ENCODE measurements at places on chromosomes 2 and 18.

DNA sequence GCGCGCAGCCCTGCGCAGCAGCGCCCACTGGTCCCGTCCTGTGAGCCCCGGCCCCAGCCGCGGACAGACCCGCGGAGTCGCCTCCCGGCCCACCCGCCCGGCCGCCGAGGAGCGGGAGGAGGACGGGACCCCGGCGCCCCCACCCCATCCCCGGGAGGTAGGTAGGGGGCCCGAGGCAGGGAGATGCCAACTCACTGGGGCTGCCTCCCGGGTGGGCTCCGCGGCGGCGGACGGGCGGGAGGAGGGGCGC lies 160 bp downstream of the SPTBN1 start:
- peaks cover 38% of the 10 kb centered on the region for H3K27me3 ChIP-seq
- no peaks in the 10 kb centered on the region for H3K36me3 ChIP-seq
- no peak overlapping the region for H3K4me3 ChIP-seq
- H3K4me1 ChIP-seq: peaks cover 17% of the 10 kb centered on the region
- no peak for DNase-seq
- no peak overlapping the region for H3K27ac ChIP-seq

- no peak for DNase-seq
- no peaks in the 10 kb centered on the region for H3K27me3 ChIP-seq
- H3K4me1 ChIP-seq: no peaks in the 10 kb centered on the region
- H3K4me3 ChIP-seq: no peak overlapping the region
- no peak overlapping the region for H3K27ac ChIP-seq
Observed at GRCh38 chr2:28292491-28292890, 100.2 kb upstream of the FOSL2 start.

GRCh38 chr2:240879105-240879504 lies 10.5 kb downstream of the AGXT start:
- no peak overlapping the region for H3K4me3 ChIP-seq
- no peak overlapping the region for H3K27ac ChIP-seq
- no peaks in the 10 kb centered on the region for H3K4me1 ChIP-seq
- no peak for DNase-seq
- no peaks in the 10 kb centered on the region for H3K27me3 ChIP-seq
- no peaks in the 10 kb centered on the region for H3K36me3 ChIP-seq

- no peaks in the 10 kb centered on the region for H3K36me3 ChIP-seq
- peaks cover 12% of the 10 kb centered on the region for H3K27me3 ChIP-seq
- no peak for DNase-seq
- H3K4me3 ChIP-seq: no peak overlapping the region
- H3K4me1 ChIP-seq: peaks cover 14% of the 10 kb centered on the region
Observed at GRCh38 chr2:68653034-68653433, 9.7 kb downstream of the PROKR1 start.

DNA sequence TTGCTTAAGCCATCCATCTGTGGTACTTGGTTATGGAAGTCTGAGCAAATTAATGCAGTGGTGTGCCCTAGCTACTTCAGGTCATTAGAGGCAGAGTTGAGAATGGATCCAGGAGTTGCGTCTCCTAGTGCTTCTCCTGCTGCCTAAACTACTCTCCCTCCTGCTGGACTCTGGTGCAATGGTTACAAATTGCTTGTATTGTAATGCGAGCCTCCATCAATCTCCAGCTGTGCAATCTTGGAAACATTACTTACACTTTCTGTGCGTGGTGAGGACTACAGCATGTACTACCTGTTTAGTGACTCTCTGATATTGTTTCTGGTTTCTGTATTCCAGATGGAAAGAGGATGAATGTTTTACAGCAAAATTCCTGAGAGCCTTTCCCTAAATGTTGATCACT lies 119.0 kb upstream of the CYRIA start:
- DNase-seq: no peak
- no peaks in the 10 kb centered on the region for H3K36me3 ChIP-seq
- H3K4me1 ChIP-seq: no peaks in the 10 kb centered on the region
- H3K4me3 ChIP-seq: no peak overlapping the region

GRCh38 chr2:139798391-139798790 lies 1018.2 kb upstream of the NXPH2 start:
- no peaks in the 10 kb centered on the region for H3K4me1 ChIP-seq
- H3K27ac ChIP-seq: no peak overlapping the region
- no peaks in the 10 kb centered on the region for H3K36me3 ChIP-seq

GRCh38 chr2:44821500-44821899 lies 120.0 kb upstream of the SIX3 start:
- no peak overlapping the region for H3K27ac ChIP-seq
- no peaks in the 10 kb centered on the region for H3K4me1 ChIP-seq
- H3K36me3 ChIP-seq: no peaks in the 10 kb centered on the region
- no peak for DNase-seq

DNA sequence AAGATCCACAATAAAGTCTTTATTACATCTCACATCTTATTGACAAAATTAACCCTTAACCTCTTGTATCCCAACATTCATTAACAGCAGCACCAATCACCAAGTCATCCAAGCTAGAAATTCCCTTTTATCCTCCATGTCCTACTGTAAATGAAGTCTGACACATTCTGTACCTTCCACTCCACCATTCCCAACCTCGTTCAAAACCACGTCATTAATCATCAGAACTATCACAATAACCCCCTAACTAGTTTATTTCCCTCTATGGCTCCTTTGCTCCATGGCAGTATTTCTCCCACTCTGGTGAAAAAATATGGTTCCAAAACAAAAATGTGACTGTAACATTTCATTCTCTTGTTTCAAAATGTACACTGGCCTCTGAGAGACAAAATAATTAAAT lies 1626.2 kb downstream of the LRP1B start:
- no peaks in the 10 kb centered on the region for H3K27me3 ChIP-seq
- H3K4me3 ChIP-seq: no peak overlapping the region
- no peak overlapping the region for H3K27ac ChIP-seq
- no peak for DNase-seq
- H3K36me3 ChIP-seq: no peaks in the 10 kb centered on the region
- no peaks in the 10 kb centered on the region for H3K4me1 ChIP-seq

- H3K4me3 ChIP-seq: no peak overlapping the region
- H3K4me1 ChIP-seq: no peaks in the 10 kb centered on the region
- no peaks in the 10 kb centered on the region for H3K36me3 ChIP-seq
- no peak for DNase-seq
Observed at GRCh38 chr2:196341277-196341841, 170.0 kb upstream of the STK17B start.

DNA sequence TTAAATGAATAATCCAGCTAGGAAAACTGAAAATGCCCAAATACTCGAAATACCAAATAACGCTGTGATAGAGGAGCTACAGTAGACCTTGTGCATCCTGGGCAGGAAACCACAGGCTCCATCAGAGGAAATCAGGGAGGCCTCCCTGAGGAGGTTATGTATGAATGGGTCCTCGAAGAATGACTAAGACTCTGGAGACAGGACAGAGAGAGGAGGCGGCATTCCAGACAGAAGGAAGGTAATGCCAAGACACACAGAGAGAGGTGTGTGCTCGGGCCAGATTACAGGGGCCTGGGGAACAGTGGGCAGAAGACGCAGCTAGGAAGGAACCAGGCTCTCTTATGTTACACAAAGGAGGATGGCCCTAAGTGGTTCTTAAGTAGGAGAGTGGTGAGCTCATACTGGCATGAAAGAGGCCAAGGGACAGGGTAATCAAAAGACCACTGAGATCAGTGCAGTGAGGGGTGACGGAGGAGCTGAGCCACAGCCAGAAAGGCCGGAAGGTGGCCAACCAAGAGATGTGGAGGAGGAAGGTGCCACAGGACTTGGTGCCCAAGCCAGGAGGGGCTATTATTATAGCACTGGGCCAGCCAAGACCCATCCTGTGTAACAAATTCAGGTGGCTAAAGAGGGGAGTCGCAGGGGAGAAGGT lies 9.9 kb downstream of the ST3GAL5 start:
- peaks cover 16% of the 10 kb centered on the region for H3K4me1 ChIP-seq
- no peak overlapping the region for H3K27ac ChIP-seq
- no peak overlapping the region for H3K4me3 ChIP-seq
- no peak for DNase-seq

DNA sequence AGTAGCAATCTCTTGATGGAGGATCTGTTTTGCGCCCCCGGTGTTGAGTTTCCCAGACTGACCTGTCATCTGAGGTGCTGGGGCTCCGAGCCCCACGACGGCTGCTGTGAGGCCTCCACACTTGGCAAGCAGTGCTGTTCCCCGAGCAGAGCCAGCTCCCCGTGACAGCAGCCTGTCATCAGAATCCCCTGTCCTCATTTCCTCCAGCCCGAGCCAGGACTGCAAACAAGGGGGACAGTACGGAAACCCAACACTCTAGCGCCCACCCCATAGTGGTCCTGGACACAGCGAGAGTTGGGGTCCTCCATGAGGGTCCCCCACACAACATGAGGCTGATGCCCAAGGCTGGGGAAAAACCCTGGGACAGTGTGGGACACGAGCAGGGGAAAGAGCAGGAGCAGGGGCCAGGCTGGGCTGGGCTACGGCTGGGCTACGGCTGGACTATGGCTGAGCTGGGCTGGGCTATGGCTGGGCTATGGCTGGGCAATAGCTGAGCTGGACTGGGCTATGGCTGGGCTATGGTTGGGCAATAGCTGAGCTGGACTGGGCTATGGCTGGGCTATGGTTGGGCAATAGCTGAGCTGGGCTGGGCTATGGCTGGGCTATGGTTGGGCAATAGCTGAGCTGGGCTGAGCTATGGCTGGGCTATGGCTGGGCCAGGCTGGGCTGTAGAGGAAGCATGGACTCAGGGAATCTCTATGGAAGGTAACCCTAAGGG lies 1.5 kb upstream of the KLHL30 start:
- H3K36me3 ChIP-seq: no peaks in the 10 kb centered on the region
- H3K4me3 ChIP-seq: no peak overlapping the region
- DNase-seq: peak; percentile 37

DNA sequence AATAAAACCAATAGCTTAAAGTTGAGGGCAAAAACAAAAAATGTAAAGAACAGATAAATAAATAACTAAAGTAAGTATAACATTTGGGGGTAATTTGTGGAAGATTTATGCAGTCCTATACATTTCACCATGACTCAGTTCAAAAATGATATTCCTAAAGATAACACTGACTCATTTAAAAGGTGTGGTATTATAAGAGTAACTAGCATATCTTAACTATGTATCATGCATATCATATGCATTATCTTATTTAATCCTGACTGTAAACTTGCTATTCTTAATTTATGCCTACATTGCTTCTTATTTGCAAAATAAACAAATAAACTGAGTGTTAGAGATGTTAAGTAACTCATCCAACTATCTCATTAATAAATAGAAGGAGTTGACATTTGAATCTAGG lies 726.5 kb upstream of the PKDCC start:
- H3K4me1 ChIP-seq: no peaks in the 10 kb centered on the region
- H3K36me3 ChIP-seq: no peaks in the 10 kb centered on the region
- H3K4me3 ChIP-seq: no peak overlapping the region
- no peak overlapping the region for H3K27ac ChIP-seq

DNA sequence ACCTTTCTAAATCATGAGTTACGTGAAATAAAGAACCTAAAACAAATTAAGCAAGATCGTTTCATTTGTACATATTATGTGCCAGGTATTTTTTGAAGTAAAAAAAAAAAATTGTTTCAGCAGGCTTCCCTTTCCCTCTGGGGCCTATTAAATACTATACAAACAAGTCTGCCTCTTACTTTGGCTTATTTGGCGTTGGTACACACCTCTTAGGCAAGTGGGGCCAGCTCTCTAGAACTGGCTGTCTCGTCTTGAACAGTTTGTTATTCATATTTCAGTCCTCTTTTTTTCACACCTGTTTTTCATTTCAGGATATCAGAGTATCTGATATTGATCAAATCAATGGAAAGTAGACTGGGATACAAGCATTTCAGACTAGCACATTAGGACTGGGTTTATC lies 27.4 kb upstream of the PPP3R1 start:
- H3K4me1 ChIP-seq: no peaks in the 10 kb centered on the region
- no peak overlapping the region for H3K4me3 ChIP-seq
- H3K36me3 ChIP-seq: no peaks in the 10 kb centered on the region
- DNase-seq: no peak
- no peak overlapping the region for H3K27ac ChIP-seq
- no peaks in the 10 kb centered on the region for H3K27me3 ChIP-seq

GRCh38 chr2:202944408-202944807 lies 32.3 kb downstream of the CARF start:
- no peaks in the 10 kb centered on the region for H3K27me3 ChIP-seq
- H3K4me1 ChIP-seq: no peaks in the 10 kb centered on the region
- H3K4me3 ChIP-seq: no peak overlapping the region
- DNase-seq: no peak
- H3K36me3 ChIP-seq: peaks cover 15% of the 10 kb centered on the region
- no peak overlapping the region for H3K27ac ChIP-seq

GRCh38 chr18:75779450-75779849 lies 351.9 kb upstream of the SMIM21 start:
- H3K27me3 ChIP-seq: peaks cover 3% of the 10 kb centered on the region
- no peak overlapping the region for H3K27ac ChIP-seq
- H3K4me1 ChIP-seq: no peaks in the 10 kb centered on the region
- no peaks in the 10 kb centered on the region for H3K36me3 ChIP-seq
- H3K4me3 ChIP-seq: no peak overlapping the region

DNA sequence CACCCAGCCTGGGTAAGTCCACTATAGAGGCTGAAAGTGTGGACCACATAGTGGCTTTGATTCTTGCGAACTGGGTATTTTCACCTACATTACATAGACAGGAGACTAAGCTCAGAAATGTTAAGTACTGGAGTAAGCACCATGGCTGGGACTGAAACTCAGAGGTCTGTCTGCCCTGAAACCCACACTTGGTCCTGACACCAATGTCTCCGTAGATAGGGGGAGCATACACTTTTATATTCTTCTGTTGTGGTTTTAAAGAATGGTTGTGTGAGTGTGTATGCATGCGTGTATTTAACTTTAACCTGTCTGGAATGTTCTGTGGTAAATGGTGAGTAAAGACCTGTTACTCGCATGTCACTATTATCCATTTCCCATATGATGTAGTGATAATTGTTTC lies 10.3 kb upstream of the NPPC start:
- no peaks in the 10 kb centered on the region for H3K36me3 ChIP-seq
- DNase-seq: no peak
- no peak overlapping the region for H3K4me3 ChIP-seq
- H3K27ac ChIP-seq: no peak overlapping the region
- no peaks in the 10 kb centered on the region for H3K27me3 ChIP-seq
- H3K4me1 ChIP-seq: no peaks in the 10 kb centered on the region

GRCh38 chr2:152354909-152355308 lies 19.9 kb downstream of the FMNL2 start:
- H3K36me3 ChIP-seq: no peaks in the 10 kb centered on the region
- no peak for DNase-seq
- H3K4me1 ChIP-seq: no peaks in the 10 kb centered on the region
- H3K27me3 ChIP-seq: no peaks in the 10 kb centered on the region
- no peak overlapping the region for H3K27ac ChIP-seq

All from CD4-positive, alpha-beta T cell (primary cell).